Upper lobe of right lung (tissue), 1 donor: ENCODE measurements at places on chromosomes 4 and X. TPM values are rescaled to one million over a fixed set of nuclear protein-coding genes. Genes with fewer than 3 reads are reported as not detected.

CSN1S1 gene
- total RNA-seq: not detected

CHST7 gene
- total RNA-seq: 7.5 TPM

IDUA gene
- total RNA-seq: 49.2 TPM

NXF2 gene
- total RNA-seq: not detected

ABCB7 gene
- total RNA-seq: 25.4 TPM

PIR gene
- 24.8 TPM for total RNA-seq

SNCA gene
- 12.1 TPM for total RNA-seq

RASGEF1B gene
- 45.1 TPM for total RNA-seq

PPP1R2C gene
- not detected for total RNA-seq

NPNT gene
- 263 TPM for total RNA-seq

- no peaks in the 10 kb centered on the region for H3K36me3 ChIP-seq
- no peaks in the 10 kb centered on the region for H3K27me3 ChIP-seq
- H3K4me3 ChIP-seq: no peak overlapping the region
- H3K4me1 ChIP-seq: no peaks in the 10 kb centered on the region
- DNase-seq: no peak
- peak overlapping the region; percentile 96 for H3K27ac ChIP-seq
Observed at GRCh38 chrX:120562569-120562926, 1.8 kb upstream of the CUL4B start.

GRCh38 chr4:39976945-39977488 lies 694 bp downstream of the PDS5A start:
- DNase-seq: peak; percentile 76
- H3K4me1 ChIP-seq: peaks cover 22% of the 10 kb centered on the region
- peaks cover 28% of the 10 kb centered on the region for H3K36me3 ChIP-seq
- peak overlapping the region; percentile 92 for H3K27ac ChIP-seq
- H3K4me3 ChIP-seq: peak overlapping the region; percentile 65
- no peaks in the 10 kb centered on the region for H3K27me3 ChIP-seq

GRCh38 chrX:18888281-18888680 lies 95.6 kb downstream of the PHKA2 start:
- DNase-seq: no peak
- no peak overlapping the region for H3K4me3 ChIP-seq
- H3K27ac ChIP-seq: peak overlapping the region; percentile 82

GRCh38 chr4:243426-243825 lies 61.8 kb downstream of the ZNF732 start:
- H3K27me3 ChIP-seq: no peaks in the 10 kb centered on the region
- no peak overlapping the region for H3K27ac ChIP-seq
- DNase-seq: no peak
- no peak overlapping the region for H3K4me3 ChIP-seq
- no peaks in the 10 kb centered on the region for H3K4me1 ChIP-seq
- no peaks in the 10 kb centered on the region for H3K36me3 ChIP-seq

DNA sequence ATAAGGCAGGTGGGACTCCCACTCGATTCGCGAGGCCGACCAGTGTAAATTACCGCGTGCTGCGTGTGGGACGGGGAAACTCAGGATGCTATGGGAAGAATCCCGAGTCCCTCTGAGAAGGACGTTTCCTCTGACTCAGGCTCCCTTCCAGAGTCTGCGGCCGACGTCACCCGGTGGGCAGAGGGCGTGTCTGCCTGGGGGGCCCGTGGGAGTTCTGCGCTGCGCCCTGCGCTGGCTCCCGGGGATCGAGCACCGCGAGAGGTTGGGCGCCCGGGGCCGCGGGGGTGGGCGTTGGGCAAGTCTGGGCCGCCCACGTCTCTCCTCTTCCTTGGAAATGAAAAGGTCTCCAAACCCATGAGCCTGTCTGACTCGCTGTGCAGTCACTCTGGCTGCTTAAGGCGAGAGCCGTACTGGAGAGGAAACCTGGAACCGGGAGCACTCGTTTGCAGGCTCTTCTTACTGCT lies 568 bp downstream of the NIPAL1 start:
- no peaks in the 10 kb centered on the region for H3K36me3 ChIP-seq
- peaks cover 8% of the 10 kb centered on the region for H3K4me1 ChIP-seq
- peaks cover 20% of the 10 kb centered on the region for H3K27me3 ChIP-seq
- DNase-seq: peak; percentile 78
- H3K27ac ChIP-seq: no peak overlapping the region

DNA sequence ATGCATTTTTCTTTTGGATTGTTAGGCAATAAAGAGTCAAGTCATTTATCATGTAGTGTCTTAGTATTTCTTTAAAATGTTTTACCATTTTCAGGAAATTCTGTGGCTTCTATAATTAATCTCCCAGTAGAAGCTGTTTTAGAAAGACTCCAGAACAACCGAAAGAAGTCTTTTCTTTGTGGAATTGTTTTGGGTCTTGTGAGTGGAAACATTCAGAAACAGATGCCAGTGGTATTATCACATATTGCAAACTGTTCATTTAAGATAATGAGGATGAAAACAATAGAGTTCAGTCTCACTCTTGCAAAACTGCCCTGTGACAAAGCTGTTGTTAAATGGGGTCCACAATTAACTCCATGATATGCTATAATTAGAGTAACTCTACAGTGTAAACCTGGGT lies 211.2 kb upstream of the KIT start:
- H3K4me3 ChIP-seq: no peak overlapping the region
- H3K36me3 ChIP-seq: no peaks in the 10 kb centered on the region
- H3K27ac ChIP-seq: no peak overlapping the region
- DNase-seq: no peak
- H3K27me3 ChIP-seq: no peaks in the 10 kb centered on the region

DNA sequence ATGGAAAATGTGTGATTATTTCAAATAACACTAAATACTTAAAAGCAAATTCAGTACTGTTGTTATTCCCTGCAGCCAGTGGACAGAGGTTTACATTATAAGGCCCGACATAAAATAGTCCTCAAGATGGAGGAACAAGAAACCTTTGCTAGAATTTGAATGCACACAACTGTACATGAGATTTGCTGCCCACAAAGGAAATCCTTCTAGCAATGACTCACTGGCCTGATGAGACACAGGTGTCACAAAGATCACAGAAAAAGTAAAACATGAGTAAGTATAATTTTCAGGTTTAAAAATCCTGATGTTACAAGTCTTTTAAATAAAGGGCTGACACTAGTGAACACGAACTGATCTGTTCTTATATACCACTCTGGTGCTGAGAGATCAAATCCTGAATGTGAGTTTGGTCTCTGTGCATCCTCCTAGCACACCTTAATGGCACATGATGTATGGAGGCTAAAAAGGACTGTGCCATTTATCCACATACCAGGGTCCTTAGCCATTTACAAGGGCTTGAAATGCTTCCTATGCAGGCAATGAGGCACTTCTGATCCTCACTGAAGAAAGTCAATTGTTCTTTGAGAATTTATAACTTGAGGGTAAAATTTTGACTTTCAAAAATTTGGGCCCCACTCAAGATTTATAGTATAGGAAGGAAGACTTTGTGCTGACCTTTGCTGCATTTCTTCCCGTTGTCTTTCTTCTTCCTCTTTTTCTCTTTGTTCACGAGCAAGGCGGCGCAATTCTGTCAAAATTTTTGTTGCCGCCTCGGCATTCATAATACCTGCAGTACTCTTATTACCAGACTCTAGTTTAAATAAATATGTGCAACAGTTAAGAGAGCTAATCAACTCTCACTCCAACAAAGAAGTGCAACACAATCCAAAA lies 23.0 kb downstream of the MAP7D3 start:
- no peaks in the 10 kb centered on the region for H3K27me3 ChIP-seq
- no peak overlapping the region for H3K27ac ChIP-seq
- no peak for DNase-seq
- H3K36me3 ChIP-seq: no peaks in the 10 kb centered on the region
- H3K4me1 ChIP-seq: no peaks in the 10 kb centered on the region

- H3K36me3 ChIP-seq: no peaks in the 10 kb centered on the region
- peaks cover 29% of the 10 kb centered on the region for H3K4me1 ChIP-seq
- DNase-seq: no peak
Observed at GRCh38 chr4:169201222-169202144, 69.3 kb downstream of the SH3RF1 start.

GRCh38 chrX:121307449-121307848 lies 260.0 kb downstream of the GLUD2 start:
- no peak overlapping the region for H3K27ac ChIP-seq
- no peak for DNase-seq
- no peaks in the 10 kb centered on the region for H3K4me1 ChIP-seq
- H3K36me3 ChIP-seq: no peaks in the 10 kb centered on the region
- no peaks in the 10 kb centered on the region for H3K27me3 ChIP-seq

DNA sequence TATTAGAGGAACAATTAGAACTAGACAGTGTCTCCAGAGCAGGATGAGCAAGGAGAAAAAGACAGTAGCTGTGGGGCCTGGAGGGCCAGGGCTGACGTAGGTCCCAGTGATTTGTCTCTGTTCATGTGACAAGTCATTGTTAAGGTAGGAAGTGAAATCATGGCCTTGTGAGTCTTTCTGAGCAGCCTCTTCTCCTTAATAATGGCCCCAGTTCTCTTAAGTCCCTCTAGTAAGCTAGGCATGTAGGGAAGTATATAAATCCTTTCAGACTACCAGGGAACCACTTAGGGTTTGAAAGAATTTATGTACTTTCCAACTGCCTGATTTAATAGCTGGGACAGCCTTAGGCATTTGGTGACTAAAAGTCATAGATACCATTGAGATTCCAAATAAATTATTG lies 133.0 kb downstream of the KLHL8 start:
- peaks cover 27% of the 10 kb centered on the region for H3K36me3 ChIP-seq
- H3K27ac ChIP-seq: no peak overlapping the region
- no peak for DNase-seq
- H3K27me3 ChIP-seq: no peaks in the 10 kb centered on the region
- peaks cover 25% of the 10 kb centered on the region for H3K4me1 ChIP-seq

- no peaks in the 10 kb centered on the region for H3K36me3 ChIP-seq
- H3K27me3 ChIP-seq: no peaks in the 10 kb centered on the region
- H3K4me1 ChIP-seq: no peaks in the 10 kb centered on the region
- DNase-seq: no peak
Observed at GRCh38 chr4:110224142-110224541, 25.7 kb upstream of the ELOVL6 start.

GRCh38 chr4:187274153-187274552 lies 550.5 kb upstream of the FAT1 start:
- no peak overlapping the region for H3K4me3 ChIP-seq
- H3K36me3 ChIP-seq: no peaks in the 10 kb centered on the region
- H3K4me1 ChIP-seq: no peaks in the 10 kb centered on the region
- H3K27ac ChIP-seq: no peak overlapping the region
- DNase-seq: no peak
- H3K27me3 ChIP-seq: no peaks in the 10 kb centered on the region

DNA sequence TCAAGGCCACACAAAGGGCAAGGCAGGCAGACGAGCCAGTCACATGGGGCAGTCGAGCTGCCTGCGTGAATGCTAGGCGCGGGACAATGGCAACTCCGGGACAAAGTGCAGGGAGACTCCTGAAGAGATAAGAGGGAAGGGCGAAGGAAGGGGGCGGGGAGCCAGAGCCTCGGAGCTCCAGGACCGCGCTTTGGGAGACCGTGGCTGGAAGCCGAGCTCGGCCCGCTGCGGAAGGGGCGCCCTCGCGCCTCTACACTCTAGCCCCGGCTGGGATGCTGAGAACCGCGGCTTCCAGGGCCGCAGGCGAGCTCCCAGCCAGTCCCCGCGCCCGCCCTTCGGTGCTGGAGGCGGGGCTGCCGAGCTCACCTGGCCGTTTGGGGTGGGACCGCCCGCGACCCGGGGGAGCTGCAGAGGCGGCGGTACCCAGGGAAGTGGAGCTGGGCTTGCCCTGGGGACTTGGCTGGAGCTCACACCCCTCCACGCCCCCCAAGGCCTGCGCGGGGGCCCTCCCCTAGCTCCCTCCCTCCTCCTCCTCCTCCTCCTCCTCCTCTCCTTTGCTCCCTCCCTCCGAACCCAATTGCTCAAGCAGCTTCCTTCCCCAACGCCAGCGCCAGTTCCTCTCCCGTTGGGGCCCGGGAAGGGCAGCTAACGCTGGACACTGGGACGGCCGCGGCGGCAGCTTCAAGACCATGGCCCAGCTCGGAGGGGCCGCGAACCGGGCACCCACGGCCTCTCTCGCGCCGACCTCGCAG lies at the start of gene SOWAHD:
Gene SOWAHD (plus strand): TSS at position 610 of the 752 bp plus-strand sequence. CDS start 80 bp downstream, at position 690.
- H3K4me1 ChIP-seq: no peaks in the 10 kb centered on the region
- no peaks in the 10 kb centered on the region for H3K36me3 ChIP-seq
- no peak within 1 kb of the TSS for H3K27ac ChIP-seq
- peak within 1 kb of the TSS; percentile 53 for H3K4me3 ChIP-seq
- DNase-seq: peak; percentile 74
- H3K27me3 ChIP-seq: no peaks in the 10 kb centered on the region

DNA sequence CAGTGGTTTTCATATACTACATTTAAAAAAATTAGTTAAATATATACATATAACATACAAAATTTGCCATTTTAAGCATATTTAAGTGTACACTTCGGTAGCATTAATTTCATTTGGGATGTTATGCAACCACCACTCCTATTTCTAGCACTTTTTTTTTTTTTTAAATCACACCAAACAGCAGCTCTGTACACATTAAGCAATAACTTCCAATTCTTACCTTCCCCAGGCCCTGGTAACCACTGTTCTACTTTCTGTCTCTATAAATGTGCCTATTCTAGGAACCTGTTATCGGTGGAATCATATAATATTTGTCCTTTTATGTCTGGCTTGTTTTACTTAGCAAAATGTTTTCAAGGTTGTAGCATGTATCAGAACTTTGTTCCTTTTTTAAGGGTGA lies 39.1 kb downstream of the TMEM164 start:
- no peak overlapping the region for H3K27ac ChIP-seq
- H3K27me3 ChIP-seq: no peaks in the 10 kb centered on the region
- H3K4me3 ChIP-seq: no peak overlapping the region
- H3K4me1 ChIP-seq: no peaks in the 10 kb centered on the region
- no peaks in the 10 kb centered on the region for H3K36me3 ChIP-seq

- H3K27me3 ChIP-seq: no peaks in the 10 kb centered on the region
- no peak overlapping the region for H3K27ac ChIP-seq
- DNase-seq: no peak
- H3K4me3 ChIP-seq: no peak overlapping the region
- H3K4me1 ChIP-seq: no peaks in the 10 kb centered on the region
Observed at GRCh38 chrX:7614616-7615015, 228.4 kb upstream of the VCX start.

DNA sequence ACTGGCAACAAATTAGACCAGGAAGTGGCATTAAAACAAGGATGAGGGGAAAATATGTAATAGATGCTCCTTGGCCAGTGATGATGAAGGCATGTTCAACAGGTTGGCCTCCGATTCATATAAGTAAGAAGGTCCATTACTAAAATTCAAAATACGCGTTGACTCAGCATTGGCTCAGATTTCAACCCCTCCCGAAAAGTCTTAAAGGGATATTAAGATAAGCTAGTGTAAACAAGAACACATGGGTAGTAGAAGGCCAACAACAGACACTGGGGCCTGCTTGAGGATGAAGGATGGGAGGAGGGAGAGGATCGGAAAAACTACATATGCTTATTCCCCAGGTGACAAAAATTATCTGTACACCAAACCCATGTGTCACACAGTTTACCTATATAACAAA lies 19.1 kb upstream of the LAP3 start:
- H3K27me3 ChIP-seq: no peaks in the 10 kb centered on the region
- no peak overlapping the region for H3K4me3 ChIP-seq
- no peak overlapping the region for H3K27ac ChIP-seq
- no peaks in the 10 kb centered on the region for H3K36me3 ChIP-seq

GRCh38 chr4:89142691-89143669 lies 31.6 kb downstream of the TIGD2 start:
- H3K27ac ChIP-seq: no peak overlapping the region
- no peaks in the 10 kb centered on the region for H3K4me1 ChIP-seq
- H3K27me3 ChIP-seq: no peaks in the 10 kb centered on the region
- H3K4me3 ChIP-seq: no peak overlapping the region
